ENCODE measurements at places on chromosomes 12 and 14.

- no peak for DNase-seq
Measured at GRCh38 chr14:64970776-64971477, 1.2 kb downstream of the RAB15 start.

- no peak for DNase-seq
Measured at GRCh38 chr14:30756594-30756993, 117.8 kb upstream of the COCH start.

- no peak for DNase-seq
Measured at GRCh38 chr12:117646520-117646919, 285.1 kb upstream of the NOS1 start.

DNA sequence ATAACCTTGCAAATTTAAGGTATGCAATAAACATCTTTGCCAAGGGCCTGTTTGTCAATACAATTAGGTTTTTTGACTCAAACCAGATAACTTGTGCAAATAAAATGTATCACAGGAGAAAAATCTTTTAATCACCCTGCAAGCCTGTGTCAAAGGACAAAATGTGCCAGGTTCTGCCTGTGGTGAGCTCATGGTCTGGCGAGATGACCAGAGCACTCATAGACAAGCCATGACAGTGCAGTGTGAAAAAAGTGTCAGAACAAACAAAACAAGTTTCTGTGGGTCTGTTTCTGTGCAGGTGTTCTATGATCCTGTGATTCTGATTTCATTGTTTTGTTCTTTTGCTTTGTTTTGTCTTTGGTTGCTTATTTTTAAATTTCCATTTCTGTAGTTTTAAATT, 847.2 kb downstream of the VRK1 start:
- DNase-seq = no peak

GRCh38 chr14:90280096-90280495, 23.7 kb downstream of the PSMC1 start:
- no peak for DNase-seq

- DNase-seq = no peak
Measured at GRCh38 chr14:91891721-91892220, 24.4 kb upstream of the TC2N start.

DNA sequence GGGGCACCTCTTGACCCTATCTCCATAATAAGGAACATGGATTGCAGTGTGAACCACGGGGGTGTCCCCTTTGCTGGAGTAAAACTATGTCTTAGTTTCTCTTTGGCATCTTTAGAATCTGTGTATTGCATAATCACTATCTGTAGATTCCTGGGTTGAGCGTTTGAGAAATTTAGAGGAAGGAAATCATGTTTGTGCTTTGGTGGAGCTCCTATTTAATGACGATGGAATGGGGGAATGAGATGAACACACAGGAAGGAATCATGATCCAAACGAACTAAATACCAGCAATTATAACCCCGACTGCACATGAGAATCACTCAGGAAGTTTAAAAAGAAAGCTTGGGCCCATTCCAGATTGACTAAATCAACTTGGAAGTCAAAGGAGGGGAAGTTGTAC, 1.3 kb upstream of the MYG1 start:
- no peak for DNase-seq

- peak; percentile 25 for DNase-seq
Measured at GRCh38 chr12:100234591-100235304, 32.1 kb downstream of the DEPDC4 start.

GRCh38 chr14:51327376-51327775, 87.3 kb downstream of the TMX1 start:
- DNase-seq = no peak

DNA sequence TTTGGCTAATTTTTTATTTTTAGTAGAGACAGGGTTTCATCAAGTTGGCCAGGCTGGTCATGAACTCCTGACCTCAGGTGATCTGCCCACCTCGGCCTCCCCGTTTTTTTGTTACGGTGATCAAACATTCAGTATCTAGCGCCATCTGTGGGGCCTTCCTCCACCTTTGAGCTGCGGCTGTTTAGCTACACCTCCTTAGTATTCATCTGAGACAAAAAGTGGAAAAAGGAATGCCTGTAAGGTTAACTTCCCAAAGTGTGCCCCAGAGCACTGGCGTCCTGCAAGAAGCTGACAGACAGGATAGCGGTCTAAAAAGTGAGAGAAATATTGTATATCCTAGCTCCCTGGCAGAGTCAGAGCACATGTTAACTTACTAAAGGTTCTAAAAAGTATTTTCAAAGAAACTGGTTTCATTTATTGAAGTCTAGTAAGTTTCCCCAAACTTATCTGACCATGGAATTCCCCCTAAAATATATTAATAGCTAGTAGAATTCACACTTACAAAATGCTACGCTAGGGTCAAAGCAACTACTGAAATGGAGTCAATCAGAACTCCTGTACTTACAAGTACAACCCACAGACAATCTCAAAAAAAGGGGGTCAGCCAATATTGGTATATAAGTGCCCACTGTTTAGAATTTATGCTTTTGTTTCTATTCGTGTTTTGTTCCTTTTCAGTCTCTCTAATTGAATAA, 59.1 kb downstream of the DUSP16 start:
- DNase-seq = no peak

DNA sequence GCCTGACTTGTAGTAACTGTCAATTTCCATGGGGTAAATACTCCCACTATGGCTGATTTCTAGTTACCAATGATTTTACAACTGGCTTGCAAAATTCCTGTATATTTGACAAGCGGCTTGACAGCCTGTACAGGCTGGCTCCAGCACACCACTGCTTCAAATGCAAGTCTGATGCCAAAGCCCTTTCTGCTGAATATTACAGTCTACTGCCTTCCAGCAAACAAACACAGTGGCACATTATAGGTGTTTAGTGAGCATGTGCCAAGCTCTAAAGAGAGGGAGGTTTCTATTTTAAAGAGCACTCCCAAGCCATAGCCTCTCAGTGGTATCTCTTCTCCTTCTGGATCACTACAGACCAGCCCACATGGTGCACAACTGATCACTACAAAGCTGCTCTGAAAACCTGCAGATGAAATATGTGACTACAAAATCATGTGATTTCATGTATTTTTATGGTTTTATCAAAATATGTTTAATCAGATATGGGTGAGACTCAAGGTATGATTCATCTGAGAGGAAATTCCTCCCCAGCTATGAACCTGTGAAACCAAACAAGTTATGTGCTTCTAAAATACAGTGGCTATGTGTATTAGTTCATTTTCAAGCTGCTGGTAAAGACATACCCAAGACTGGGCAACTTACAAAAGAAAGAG, 101.5 kb downstream of the RPAP3 start:
- peak; percentile 29 for DNase-seq

DNA sequence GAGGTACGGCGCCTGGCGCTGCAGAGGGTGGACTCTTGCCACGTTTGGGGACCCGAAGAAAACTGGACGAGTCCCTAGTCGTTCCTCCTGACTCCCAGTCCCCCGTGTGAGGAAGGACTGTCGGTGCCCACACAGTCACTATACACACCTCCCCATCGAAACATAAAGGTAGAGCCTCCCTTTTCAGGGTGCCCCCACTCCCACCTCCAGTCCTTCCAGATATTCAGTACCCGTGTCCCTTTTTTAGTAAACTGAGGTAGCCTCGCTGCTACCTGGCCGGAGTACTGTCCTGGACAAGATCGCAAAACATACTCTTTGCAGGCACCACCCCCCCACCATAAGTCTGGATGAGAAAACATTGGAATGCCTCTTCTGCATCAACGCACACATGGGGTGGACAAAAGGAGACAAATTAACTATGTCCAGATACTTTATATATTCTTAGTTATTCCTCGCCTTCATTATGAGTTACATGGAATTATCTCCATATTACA, 610 bp upstream of the KMT2D start:
- no peak for DNase-seq

- DNase-seq = no peak
Measured at GRCh38 chr12:3622822-3623690, 129.9 kb downstream of the CRACR2A start.

GRCh38 chr12:120841525-120841924, 62.6 kb downstream of the SPPL3 start:
- no peak for DNase-seq

- no peak for DNase-seq
Measured at GRCh38 chr12:5827591-5827990, 117.5 kb downstream of the ANO2 start.

DNA sequence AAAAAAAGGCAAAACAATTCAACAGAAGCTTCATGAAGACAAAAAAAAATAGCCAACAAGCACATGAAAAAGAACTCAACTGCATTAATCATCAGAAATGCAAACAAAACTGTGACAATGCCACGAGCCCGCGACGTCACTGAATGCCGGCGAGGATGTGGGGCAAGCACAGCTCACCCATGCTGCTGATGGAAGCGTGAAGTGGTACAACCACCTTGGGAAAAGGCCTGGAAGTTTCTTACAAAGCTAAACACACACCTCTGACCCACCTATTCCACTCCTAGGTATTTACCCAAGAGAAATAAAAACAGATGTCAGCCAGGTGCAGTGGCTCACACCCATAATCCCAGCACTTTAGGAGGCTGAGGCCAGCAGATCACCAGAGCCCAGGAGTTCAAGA, 10.5 kb downstream of the BTBD6 start:
- no peak for DNase-seq

GRCh38 chr12:3885277-3886094, 12.3 kb upstream of the PARP11 start:
- no peak for DNase-seq

DNA sequence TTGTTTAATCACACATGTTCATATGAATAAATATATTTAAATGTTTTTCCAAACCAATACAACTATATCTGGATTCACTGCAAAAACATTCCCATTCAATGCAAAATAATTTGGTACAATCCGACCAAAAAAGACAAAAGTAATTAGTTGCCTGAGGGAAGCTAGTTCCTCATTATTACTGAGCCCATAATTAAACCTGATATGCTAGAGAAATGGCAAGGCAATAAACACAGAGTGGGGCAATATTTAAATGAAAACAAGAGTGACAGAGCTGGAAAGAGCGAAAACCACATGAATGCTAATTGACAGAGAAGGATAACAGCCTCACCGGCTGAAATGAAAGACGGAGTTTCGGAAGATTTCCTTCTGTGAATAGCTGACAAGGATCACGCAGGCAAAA, 82.6 kb downstream of the TMCC3 start:
- no peak for DNase-seq

DNA sequence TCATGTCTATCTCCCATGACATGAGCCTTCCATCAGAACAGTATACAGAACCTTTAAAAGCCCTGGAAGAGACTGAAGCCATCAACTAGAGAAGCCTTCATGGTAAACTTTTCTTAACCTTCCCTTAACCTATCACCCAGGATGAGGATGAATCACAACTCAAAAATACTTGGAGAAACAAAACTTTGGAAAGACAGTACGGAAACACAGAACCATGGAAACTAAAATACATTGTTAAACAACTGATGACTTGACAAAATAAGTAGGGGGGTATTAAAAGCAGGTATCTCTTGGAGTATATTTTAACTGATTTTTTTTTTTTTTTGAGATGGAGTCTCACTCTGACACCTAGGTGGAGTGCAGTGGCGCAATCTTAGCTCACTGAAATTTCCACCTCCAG, 8.7 kb downstream of the TM7SF3 start:
- no peak for DNase-seq

DNA sequence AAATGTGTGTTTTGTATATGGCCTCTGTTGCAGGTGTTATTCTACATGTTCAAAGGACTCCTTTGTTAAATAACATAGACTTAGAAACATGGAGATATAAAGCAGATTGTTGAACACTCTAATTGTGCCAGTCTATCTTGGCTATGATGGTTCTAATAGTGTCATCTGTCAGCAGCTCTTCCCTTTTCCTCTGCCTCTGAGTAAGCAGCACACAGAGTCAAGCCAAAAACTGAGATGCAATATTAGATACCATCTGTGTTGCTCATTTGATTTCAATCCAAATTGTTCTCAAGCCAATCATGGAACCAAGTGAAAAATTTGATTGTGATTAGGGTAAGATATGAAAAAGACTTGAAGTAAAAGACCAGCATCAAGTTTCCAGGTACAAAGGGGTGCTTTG, 871.1 kb upstream of the MGAT4C start:
- no peak for DNase-seq

DNA sequence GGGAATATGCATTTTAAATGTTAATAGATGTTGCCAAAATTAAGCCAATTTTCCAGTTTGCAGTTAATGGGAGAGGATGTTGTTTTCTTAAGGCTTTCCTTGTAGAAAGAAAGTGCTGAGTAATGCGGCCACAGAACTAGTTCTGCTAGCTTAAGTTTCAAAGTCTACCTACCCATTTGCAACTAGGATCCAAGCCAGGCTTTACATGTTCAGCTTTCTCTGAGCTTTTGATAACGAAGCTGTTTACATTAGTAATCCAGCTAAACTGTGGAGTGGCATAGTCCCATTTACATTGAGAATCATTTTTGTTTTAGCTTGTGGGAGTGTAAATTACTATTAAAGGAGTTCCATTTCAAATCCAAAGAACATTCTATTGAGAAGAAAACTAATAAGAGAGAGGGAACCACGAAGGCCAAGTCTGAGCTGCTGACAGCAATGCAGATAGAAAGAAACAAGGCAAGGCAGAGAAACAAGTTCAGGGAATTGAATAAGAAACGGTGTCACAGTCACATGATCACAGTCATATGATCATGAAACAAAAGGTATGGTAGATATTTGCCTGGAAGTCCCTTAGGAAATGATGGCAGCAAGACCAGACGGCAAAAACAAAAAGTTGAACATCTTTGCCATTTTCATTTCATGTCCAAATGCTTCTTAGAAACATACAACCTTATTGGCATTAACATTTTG, 274.9 kb downstream of the PAWR start:
- no peak for DNase-seq

GRCh38 chr14:105140581-105140980, 28.0 kb downstream of the JAG2 start:
- no peak for DNase-seq

DNA sequence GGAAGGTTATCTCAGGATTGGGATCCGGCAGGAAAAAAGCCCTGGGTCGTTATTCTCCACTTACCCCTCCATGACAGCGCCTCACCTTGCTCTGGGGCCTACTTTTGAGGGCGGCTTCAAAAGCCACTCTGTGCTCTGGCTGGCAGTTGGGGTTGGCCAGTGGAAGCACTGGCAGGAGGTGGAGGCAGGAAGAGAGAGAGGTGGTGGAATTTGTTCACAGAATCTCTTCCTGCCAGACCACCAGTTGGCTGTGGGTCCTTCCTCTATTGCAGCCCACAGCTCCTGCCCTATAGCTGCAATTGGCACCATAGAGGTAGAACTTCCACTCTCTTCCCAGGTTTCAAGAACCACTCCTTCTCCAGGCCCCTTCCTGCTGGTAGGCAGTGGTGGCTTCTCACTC, 32.7 kb upstream of the SDR39U1 start:
- no peak for DNase-seq

DNA sequence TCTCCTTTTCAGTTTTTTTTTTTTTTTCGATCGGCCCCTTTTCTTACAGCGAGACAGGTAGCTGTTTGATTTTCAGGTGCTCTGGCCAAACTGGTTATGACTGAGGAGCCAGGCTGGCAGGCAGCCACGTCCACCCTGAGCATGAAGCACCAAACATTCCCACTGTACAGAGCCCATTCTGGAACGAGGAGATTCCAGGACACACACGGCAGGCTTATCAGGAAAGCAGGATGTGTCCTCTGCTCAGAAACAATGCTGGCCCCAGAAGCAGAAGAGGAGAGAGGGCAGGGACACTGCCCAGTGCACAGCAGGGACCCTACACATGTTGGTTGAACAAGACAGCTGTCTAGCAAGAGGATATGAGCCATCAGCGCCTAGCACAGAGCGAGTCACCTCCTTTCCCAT, 3.7 kb upstream of the KRT2 start:
- no peak for DNase-seq

- no peak for DNase-seq
Measured at GRCh38 chr14:59869381-59870255, 958 bp downstream of the RTN1 start.

Data from glomerular endothelial cell (primary cell).